ENCODE measurements at places on chromosomes 7 and 10.

GRCh38 chr7:66380272-66380888 lies 175.2 kb downstream of the TPST1 start:
- DNase-seq = no peak

DNA sequence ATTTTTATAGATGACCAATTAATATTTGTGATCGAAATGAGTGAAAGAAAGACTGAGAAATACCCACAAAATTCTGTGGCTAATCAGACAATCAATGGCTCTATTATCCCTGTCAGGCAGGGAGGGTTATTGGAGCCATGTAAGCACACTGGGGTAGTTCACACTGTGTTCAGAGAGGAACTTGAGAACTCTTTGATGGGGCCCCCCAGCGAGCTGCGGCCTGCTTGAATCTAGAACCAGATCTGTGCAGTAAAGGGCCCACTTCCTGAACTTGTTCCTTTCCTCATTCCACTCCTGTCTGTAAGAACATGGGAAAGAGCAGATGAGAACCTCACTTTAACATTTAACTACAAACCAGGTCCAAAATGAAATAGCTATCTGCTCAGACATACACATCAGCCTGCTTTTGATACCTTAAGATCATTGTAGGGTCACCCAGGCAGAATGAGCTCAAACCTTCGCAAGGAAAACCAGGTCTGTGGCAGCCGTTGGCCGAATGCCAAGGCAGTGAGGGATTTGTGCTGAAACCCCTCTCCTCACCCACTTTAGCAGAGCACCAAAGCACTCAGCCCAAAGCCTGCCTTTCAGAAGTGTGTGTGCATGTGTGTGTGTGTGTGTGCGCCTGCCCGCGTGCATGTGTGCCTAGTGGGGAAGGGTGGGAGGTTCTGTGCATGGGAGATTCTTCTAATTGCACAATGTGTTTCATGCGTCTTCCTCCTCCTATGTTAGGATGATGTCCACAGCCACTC lies 365.6 kb upstream of the MGMT start:
- no peak for DNase-seq

DNA sequence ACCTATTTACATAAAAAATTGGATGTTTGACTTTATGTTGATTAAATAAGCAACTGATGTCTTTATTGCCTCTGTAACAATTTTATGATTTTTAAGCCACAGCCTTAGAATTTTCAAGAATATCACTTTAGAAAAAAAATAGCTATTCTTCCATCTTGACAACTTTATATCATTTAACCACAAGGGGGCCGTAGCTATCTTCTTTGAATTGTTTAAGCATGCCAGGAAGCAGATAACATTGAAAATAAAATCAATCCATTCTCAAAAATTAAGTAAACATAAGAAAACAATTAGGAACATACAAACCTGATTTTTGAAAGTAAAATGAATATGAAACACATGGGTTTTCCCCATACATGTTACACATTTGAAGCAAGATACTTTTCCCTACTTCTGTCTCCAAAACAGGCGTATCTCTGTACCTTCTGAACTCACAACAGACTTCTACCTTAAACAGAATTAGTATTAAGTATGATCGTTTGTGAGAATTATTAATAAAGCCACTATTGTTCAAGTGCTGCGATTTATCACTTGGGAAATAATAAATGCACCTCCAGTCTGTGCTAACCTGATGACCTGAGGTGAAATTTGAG lies 209.0 kb downstream of the CACNA2D1 start:
- DNase-seq = no peak

DNA sequence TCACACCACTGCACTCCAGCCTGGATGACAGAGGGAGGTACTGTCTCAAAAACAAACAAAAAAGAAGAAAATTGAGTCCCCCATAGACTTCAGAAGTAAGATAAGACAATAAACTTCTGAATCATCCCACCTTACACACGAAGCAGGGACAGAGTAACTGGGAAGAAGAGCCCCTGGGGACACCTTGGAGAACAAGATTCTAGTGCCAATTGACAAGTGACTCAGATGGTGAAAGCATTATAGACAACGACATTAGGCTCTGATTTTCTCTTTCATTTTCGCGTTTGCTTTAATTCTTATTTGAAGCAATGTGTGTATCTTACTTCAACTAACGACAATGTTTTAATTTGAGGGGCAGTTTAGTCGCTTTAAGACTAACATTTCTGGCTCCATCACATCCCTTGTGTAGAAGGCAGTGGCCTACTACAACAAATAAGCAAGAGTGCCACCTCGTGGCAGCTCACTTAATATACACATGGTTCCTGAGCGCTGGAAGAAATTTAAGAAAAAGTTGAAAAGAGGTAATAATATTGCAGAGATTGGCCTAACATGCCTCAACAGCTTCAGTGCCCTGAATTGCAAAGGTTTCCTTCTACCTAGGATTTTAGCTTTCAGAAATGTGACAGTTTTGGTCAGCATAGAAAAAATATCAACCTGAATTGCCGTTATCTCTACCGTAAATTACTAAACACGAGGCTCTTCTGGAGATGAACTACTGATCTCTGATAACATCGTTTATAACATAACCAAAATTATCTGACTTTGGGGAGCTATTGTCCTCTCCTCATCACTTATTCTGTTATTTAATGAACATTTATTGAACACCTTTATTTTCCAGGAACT lies 36.7 kb downstream of the ASNS start:
- DNase-seq = peak; percentile 76

DNA sequence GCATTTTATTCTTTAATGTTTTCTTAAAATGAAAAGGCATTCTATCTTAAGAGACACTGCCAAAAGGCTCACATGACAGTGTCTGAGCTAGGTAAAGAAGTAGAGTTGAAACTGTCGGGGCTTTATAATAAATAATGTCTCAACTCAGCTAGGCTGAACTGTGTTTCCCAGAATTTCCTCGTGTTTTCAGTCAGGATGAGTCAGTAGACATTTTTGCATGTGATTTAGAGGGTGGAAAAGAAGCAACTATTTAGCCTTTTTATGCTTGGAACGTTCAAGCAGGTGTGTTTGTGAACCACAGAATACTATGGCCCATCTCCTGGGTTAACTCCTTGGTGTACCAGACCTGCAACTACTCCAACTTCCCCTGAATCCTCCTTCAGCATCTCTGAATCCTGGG lies 23.4 kb upstream of the LIPA start:
- no peak for DNase-seq

- DNase-seq = no peak
Observed at GRCh38 chr7:22858640-22859561, 36.3 kb upstream of the TOMM7 start.

GRCh38 chr7:85509476-85509875 lies 322.6 kb upstream of the SEMA3D start:
- no peak for DNase-seq

- no peak for DNase-seq
Observed at GRCh38 chr7:39969431-39969830, 19.4 kb downstream of the CDK13 start.

GRCh38 chr10:80468002-80468401 lies 13.9 kb downstream of the TSPAN14 start:
- peak; percentile 75 for DNase-seq

DNA sequence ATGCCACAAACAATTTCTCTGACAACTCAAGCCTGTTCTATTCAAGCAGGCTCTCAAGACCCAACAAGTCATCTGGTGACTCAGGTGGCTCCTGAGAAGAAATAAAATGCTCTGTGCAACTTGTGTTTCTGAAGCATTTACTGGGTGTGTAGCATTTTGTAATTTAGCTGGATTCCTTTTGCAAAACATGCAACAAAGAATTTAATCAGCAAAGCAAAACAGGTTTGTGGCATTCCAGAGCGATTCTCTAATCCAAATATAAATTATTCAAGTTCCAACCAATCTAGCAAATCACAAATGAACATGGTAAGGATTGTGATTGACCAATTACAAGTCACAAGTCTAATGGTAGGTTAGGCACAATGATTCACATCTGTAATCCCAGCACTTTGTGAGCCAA lies 39.8 kb upstream of the C10orf67 start:
- DNase-seq = no peak

GRCh38 chr7:143485094-143485493 lies 7.4 kb downstream of the TAS2R41 start:
- no peak for DNase-seq

GRCh38 chr10:22435650-22436049 lies 90.4 kb downstream of the SPAG6 start:
- no peak for DNase-seq

- no peak for DNase-seq
Observed at GRCh38 chr7:28419716-28420115, 7.4 kb downstream of the CREB5 start.

DNA sequence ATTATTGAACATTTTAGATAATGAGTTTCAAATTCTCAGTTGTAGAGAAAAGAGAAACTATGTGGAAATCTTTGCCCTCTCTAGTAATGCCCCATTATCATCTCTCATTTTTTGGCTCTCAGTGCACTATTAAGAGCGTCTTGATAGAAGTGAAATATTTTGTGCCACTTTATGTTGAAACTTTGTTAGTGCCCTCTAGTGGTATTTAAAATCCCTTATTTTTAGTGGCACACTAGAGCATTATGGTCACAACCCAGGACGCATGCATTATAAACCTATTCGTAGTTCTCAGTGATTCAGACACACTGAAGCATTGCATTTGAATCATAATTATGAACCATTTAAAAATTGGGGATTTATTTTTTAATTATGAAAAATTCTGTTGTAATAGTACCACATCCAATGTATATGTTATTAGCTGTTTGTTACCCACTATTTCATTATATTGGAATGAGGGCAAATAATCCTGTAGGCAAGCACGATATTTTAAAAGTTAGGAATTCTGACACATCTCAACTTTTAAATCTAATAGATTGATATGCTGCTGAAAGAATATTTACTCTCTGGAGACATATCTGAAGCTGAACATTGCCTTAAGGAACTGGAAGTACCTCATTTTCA lies 21.9 kb downstream of the PDCD4 start:
- DNase-seq = no peak

DNA sequence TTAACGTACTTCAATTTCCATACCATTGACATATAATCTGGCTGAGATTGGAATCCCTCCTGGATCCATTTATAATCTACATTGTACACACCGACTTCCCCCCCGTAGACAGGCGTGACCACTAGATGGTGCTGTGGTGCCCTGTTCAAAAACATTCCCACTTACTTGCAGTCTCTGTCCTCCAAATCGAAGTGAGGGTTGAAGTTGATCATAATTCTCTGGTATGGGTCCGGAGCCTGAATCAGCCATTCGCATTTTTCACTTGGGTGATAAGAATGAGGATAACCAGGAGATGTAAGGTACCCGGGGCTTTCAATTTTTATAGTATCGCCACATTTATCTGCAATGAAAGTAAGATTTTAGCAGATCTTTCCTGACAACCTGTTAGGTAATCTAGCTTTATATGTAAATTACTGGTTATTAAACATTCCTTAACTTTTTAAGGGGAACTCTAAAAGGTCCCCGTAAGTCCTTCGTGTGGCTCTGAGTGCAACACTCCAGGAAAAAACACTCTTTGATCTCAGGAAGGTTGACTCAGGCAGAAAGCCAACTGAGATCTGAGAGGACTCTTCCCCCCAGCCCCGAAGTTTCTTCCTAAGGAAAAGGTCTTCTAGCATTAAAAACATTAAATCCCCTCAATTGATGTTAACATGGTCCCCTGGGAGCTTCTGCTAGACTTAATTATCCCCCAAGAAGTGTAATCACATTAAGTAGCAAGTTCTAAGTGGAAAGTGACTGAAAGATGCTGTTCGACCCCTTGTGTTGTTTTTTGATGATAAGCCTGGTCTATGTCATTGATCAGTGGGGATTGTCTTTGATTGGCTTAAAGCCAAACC lies 3.7 kb downstream of the NRP1 start:
- DNase-seq = peak; percentile 91

GRCh38 chr7:100801833-100802568 lies 25.3 kb downstream of the EPHB4 start:
- DNase-seq = no peak

GRCh38 chr7:80263821-80264220 lies 129.2 kb downstream of the GNAI1 start:
- no peak for DNase-seq

- DNase-seq = no peak
Observed at GRCh38 chr7:30450240-30450982, 28.2 kb downstream of the NOD1 start.

- DNase-seq = peak; percentile 44
Observed at GRCh38 chr7:88218836-88219605, 817 bp downstream of the SRI start.

- DNase-seq = no peak
Observed at GRCh38 chr10:99579971-99580370, 40.3 kb downstream of the SLC25A28 start.

DNA sequence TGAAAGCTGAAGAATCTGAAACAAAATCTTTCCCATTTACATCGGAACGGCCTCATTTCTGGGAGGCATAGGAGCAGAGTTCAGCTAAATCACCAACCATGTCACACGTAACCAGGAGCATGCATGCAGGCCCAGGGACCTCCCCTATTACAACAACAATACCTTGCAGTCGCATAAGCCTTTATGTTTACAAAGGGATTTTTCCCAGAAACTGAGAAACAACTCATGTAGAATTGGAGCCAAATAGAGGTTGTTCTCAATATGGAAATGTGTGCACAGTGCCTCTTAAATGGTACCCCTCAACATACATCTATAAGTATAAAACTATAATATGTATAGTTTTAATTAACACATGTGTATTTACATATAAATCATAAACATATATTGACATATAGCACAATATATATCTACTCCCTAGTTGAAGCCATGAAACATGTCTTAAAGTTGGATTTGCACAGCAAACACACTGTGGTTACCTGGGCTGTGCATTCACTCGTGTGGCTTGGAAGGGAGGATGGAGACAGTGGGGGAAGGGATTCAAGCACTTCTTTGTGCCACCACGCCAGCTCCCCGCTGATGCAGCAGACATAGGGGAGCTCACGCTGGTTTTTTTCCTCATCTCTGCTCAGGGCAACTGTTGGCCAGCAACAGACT lies 35.0 kb upstream of the DGKI start:
- no peak for DNase-seq

DNA sequence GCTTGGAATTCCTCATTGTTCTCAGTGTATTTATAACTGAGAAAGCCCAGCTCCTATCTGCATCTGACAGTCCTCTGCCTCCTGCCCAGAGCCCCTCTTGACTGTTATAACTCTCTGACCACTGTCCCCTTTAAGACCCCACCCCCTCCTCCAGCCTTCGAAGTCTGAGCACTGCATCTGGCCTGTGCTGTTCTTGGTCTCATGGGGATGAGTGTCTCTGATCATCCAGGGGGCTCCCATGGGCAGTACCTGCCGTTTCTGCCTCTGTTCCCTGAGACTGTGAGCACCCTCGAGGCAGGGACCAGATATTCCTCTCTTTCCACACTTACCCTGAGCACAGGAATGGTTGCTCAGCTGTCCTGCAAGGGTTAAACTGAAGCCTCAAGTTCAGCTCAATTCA lies 7.7 kb downstream of the GHRHR start:
- no peak for DNase-seq

DNA sequence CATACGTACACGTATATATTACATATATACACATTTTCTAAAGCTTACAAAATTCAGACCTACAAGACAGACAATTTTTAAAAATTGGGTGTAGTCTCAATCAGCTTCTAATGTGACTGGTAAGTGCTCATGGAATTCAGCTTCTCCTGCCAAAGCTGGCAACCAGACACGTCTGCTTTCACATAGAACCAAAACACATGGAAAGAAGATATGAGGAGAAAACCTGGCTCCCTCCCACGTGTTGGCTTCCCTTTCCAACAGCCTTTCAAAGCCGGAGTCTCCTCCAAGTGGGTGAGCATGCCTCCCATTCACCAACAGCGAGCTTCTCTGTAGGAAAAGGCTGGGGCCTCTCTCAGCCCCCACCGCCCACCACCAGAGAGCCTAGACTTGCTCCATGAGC lies 33.4 kb downstream of the CDCA7L start:
- DNase-seq = no peak

GRCh38 chr7:114086537-114086913 lies 167.7 kb upstream of the PPP1R3A start:
- no peak for DNase-seq

- DNase-seq = no peak
Observed at GRCh38 chr7:55230014-55230413, 135.1 kb upstream of the LANCL2 start.

Data from tibial artery (tissue), 4 donors.